ENCODE measurements at places on chromosomes 5 and 9.

DNA sequence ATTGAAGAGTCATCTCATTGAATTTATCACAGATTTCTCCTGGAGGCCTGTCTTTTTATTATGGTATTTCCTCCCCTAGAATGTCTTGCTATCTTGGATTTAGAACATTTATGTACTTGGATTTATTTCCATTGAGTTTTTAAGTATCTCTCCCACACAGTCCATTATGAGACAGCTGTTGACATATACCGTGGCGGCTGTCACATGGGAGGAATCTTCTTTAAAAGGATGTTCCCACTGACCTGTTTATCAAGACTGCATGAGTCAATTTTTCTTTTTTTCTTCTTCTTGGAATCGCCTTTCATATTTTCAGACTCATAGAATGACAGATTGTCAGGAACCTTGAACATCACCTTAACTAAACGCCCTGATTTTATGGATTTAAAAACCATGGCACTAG lies 2.9 kb upstream of the CAVIN4 start:
- DNase-seq: no peak

- no peak for DNase-seq
These were observed 72.9 kb upstream of the SPTLC1 start for GRCh38 chr9:92187989-92188714.

GRCh38 chr5:118007262-118007661 lies 981.1 kb downstream of the DTWD2 start:
- DNase-seq: no peak

GRCh38 chr5:36481454-36482120 lies 124.8 kb upstream of the SLC1A3 start:
- DNase-seq: no peak

DNA sequence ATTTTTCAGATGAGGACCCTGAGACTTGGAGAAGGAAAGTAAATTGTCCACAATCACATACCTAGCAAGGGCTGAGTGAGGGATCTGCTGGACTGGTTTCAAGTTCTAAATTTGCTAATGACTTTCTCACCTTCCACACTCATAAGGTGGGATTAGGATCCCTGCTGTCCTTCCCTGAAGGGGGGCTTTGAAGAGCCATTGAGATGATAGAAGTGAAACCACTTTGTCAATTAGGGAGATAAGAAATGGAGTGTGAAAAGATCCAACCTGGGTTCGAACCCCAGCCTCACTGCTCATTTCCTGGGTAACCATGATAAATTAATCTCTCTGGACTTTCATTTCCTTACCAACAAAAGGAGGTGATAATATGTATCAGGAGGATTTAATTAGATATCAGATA lies 32.7 kb upstream of the FOXE1 start:
- DNase-seq: no peak
